ENCODE measurements at places on chromosomes 6 and 20.

DNA sequence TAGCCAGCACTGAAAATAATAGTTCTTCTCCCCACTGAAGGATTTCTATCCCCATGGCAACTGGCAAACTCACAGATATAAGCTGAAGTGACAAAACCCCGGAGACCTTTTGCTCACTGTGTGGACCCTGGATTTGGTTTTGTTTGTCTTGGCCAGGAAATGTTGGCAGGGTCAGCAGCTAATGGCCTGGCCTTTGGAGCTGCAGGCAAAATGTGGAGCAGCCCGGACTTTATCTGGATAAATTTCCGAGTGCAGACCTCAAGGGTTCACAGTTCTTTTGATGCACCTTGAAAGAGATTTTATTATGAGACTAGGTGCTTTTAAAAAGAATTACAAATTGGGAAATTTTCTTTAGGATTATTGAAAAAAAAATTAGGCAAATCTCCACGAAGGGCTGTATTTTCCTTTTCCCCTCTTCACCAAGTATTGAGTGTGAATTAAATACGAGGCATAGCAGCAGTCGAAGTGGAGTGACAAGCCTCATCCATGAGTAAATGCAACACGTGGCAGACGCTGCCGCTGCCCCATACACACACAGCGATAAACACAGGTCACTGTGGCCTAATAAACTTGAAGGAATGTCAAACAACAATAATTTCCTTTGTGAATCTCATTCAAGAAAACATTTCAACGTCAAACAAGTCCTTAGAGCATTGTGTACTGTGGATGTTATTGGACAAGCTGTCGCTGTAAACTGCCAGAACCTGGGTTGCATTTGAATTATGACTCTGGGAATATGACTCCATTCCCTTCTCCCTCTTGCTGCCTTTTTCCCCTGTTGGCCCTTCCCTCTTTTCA lies 35.1 kb upstream of the CCN6 start:
- DNase-seq = no peak

GRCh38 chr20:35539756-35540212 lies 2.1 kb upstream of the ERGIC3 start:
- no peak for DNase-seq

DNA sequence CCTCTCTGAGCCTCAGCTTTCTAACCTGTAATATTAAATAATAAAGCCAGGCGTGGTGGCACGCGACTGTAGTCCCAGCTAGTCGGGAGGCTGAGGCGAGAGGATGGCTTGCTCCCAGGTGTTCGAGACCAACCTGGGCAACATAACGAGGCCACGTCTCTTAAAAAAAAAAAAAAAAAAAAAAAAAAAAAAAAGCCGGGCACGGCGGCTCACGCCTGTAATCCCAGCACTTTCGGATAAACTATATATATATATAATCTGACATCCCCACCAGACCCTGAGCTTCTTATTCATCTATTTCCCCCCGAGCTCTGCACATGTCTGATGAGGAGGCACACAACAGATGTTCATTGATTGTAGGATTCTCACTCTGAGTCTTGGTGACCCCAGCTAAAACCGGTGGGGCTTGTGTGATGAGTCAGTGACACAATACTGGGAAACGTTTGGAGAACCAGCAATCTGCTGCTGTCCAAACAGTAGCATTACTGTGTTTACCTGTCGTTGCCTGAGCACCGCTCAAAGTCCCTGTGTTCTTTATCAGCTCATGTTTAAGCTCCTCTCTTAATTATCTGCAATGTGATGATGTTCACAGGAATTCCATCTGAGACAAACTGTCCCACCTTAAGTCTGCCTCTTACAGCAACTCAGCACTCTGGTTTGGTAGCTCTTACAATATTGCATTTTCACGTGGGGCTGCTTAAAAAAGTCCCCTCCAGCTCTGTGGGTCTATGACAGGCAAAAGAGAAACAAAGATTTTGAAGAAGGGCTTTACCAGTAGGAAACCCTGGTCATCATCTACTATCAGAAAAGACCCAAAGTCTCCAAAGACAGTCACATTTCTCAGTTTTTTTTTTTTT lies 1.0 kb upstream of the SPATA2 start:
- no peak for DNase-seq

DNA sequence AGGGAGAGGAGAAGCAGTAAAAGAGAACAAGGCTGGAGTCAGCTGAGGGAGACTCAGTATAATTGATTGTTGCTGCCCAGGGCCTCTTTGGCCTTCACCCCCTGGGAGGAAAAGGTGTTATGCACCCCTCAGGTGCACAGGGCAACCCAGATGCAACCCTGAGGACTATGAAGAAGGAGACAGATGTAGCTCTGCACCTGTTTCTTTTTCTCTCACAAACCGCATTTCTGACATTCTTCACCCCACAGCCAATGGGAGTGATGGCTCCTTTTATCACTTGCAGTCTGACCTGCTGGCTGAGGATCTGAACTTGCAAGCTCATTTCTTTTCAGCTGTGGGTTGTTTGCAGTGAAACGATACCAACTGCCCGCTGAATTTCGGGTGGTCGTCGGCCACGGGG lies 64.1 kb upstream of the F13A1 start:
- DNase-seq = no peak

DNA sequence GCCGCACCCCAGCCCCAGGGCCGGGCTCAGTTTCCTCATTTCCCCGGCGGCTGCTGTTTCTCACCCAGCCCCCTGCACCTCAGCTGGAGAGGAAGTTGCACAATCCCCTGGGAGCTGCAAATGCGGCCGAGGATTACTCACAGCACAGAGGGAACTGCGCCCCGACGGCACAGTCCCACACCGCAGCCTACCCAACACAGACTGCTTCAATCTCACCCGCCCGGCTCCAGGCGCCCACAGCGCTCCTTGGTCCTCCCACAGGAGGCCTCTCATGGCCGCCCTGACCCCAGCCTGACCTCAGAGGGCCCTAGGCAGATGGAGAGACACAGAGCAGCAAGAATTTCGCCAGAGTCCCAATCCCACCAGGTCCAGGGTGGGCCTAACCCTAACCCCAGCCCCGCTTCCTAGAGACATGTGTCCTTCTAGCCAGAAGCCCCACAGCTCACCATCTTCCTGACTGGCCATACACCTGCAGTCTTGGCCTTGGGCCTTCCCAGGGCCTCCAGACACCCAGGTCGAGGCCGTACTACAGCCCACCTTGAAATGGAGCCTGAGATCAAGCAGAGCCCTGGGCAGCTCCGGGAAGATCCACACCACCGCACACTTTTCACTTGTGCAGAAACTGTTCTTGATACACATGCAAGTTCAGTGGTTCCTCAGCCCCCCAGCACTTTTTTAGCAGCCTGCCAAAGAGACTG lies 11.7 kb downstream of the TFEB start:
- no peak for DNase-seq

DNA sequence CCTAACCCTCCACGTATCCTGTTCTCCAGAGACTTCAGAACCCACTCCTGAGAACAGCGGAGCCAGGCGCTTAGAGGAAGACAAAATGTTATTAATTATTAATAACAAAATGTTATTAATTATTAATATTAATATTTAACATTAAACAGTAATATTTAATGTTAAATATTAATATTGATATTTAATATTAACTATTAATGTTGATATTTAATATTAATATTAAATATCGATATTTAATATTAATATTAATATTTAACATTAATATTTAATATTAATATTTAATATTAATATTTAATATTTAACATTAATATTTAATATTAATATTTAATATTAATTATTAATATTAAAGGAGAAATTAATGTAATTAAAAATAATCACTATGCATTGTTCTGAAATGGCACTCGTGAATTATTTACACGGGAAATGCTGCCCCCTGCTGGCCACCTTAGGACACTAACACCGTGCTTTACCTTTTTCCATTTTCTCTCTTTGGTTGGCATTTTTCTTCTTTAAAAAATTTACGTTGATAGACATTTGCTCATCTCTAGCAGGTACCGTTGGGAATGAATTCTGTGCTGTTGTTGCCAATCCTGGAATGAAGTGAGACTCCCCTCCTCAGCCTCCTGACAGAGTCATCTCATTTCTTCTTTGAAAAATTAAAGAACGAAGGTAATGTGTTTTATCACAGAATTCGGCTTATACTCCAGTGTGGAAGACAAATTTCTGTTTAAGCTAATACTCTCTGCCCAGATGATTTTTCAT lies 7.5 kb upstream of the GGTLC1 start:
- DNase-seq = no peak

GRCh38 chr6:122666418-122666817 lies 56.2 kb downstream of the PKIB start:
- no peak for DNase-seq

DNA sequence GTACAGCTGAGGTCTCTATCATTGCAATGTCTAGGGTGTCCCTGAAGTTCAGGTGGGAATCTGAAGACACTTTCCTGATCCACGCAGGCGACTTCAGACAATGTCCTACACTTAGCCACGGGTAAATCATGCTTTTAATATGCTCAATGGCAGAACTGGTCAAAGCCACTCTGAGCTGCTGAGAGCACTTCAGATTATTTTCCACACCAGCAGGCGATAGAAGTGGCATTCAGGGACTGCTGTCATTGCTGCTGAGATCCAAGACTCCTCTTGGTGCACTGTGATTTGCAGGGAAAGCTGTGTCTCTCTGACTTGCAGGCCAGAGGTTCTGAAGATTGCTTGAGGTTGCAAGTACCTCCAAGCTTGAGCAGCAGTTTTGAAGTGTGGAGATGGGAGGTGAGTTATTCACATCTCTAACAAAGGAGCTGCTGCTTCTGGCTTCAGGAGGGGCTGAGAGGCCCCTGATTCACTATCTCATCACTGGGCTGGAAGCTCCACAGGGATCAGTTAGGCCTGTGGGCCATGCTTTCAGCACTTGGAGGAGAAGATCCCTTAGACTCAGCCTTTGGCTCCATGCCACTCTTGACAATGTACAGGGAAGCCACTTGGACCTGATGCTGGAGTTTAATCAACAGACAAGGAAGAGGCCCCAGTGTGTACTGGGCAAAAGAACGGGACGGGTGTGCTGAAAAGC lies 2.9 kb upstream of the SSTR4 start:
- no peak for DNase-seq

DNA sequence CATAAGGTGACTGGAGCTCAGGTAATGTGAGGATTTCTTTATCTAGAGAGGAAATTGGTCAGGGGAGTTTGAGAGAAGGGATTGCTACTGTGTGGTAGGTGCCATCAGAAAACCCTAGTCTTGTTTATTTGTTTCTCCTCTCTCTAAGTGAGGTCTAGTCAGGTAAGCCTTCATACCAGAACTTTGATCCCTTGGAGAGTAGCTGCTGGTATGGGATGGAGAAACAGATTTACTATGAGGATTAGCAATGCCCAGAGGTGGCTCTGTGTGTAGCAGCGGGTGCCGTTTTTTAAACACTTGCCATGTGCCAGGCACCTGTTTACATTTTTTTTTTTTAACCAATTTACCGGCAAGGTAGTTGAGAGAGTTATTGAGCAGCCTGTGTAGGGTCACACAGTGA lies 19.5 kb downstream of the CMTR1 start:
- DNase-seq = no peak

- no peak for DNase-seq
Measured at GRCh38 chr6:22231616-22232015, 65.2 kb downstream of the PRL start.

DNA sequence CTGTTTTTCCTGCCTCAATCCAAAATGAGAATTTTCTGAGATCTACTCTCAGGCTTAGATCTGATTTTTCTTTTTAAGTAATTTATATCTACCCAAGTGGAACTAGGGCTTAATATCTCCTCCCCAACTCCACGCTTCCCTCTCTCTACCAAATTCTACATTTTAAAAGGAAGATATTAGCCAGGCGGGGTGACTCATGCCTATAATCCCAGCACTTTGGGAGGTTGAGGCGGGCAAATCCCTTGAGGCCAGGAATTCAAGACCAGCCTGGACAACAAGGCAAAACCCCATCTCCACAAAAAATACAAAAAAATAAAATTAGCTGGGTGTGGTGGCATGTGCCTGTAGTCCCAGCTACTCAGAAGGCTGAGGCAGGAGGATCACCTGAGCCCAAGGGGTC lies 61.0 kb downstream of the MTFR2 start:
- DNase-seq = no peak

GRCh38 chr20:37534401-37535157 lies 6.9 kb upstream of the BLCAP start:
- peak; percentile 25 for DNase-seq

- DNase-seq = no peak
Measured at GRCh38 chr6:52371656-52372191, 9.8 kb downstream of the PAQR8 start.

DNA sequence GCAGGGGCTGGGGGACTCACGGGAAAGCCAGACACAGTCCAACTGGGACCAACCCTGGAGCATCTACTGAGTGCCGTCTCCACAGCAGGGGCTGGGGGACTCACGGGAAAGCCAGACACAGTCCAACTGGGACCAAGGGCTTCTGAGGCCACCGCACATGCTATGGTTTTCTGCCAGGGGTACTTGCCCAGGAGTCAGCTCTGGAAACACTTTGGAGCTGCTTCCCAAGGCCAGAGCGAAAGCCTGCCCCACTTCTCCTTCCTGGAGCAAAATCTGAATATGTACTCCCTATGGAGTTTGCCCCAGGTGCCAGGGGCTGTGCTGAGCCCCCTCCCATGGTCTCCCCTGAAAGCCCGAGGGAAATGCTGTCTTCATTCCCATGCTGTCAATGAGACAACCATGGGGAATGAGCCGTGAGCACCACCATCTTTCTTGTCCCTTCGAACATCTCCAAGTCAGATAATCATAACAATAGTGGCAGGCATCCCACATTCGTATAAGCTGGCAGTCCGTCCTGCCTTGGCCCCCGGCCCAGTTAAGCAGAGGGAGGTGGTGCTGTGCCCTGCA lies 18.5 kb downstream of the PCK1 start:
- no peak for DNase-seq

DNA sequence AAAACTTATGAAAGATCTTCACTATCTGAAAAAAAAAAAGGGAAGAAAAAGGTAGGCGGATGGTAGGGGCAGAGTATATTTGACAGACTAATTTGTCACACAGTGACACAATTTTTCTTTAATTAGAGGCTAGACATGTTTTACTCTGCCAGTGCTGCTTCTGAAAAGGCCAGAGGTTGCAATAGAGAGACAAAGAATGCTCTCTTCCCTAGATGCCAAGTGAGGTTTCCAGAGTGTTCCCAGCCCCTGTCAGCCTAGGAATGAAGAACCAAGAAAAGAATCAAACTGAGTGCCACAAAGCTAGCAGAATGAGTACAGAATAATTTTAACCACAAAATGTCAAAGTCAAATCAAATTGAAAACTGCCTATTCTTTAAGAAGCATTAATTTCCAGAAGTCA lies 13.0 kb downstream of the PNISR start:
- no peak for DNase-seq

- DNase-seq = no peak
Measured at GRCh38 chr6:37546141-37546871, 46.6 kb upstream of the CCDC167 start.

GRCh38 chr6:136118787-136119186 lies 131.3 kb downstream of the MTFR2 start:
- no peak for DNase-seq

- no peak for DNase-seq
Measured at GRCh38 chr6:114989279-114989964, 646.6 kb upstream of the HS3ST5 start.

Data from NCI-H2081 treated with DMSO at 0.1 percent for 48 hours (cell line).